ENCODE measurements at places on chromosomes 5 and 9. TPM values are rescaled to one million over a fixed set of nuclear protein-coding genes. Genes with fewer than 3 reads are reported as not detected.

Gene CSF1R
- total RNA-seq, result not detected

Gene SHC3
- 3.9 TPM for total RNA-seq

Gene DDX4
- not detected for total RNA-seq

Gene MAMDC2
- total RNA-seq, result 2.2 TPM

Gene SLC25A51
- total RNA-seq, result 32.4 TPM

Gene CCL28
- 0.34 TPM for total RNA-seq

All from bronchus fibroblast of lung (primary cell).